Astrocyte (in vitro differentiated cells and primary cell): ENCODE measurements at places on chromosomes 13 and 19. TPM values are rescaled to one million over a fixed set of nuclear protein-coding genes. Genes with fewer than 3 reads are reported as not detected.

- peaks cover 14% of the 10 kb centered on the region for H3K36me3 ChIP-seq
- peak overlapping the region; percentile 87 for H3K27ac ChIP-seq
- DNase-seq: no peak
- peak overlapping the region; percentile 97 for H3K4me3 ChIP-seq
- no peaks in the 10 kb centered on the region for H3K27me3 ChIP-seq
Observed at GRCh38 chr19:39481676-39482075, 1.0 kb downstream of the TIMM50 start.

DNA sequence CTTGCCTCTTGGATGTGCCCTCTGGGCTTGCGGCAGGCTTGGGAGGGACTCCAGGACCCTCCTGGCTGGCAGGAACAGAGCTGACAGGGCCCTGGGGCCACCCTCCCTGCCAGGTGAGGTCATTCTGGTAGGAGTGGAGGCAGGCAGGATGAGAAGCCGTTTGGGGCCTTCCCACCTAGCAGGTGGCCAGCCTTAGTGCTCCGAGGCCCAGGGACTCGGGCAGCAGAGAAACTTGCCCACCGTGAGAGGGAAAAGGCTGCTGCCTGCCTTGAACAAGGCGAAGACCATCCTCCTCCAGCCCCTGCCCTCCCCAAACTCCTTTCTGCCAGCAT, 8.5 kb downstream of the RFX1 start:
- H3K27ac ChIP-seq: no peak overlapping the region
- H3K27me3 ChIP-seq: no peaks in the 10 kb centered on the region
- DNase-seq: no peak
- H3K4me3 ChIP-seq: no peak overlapping the region
- no peaks in the 10 kb centered on the region for H3K36me3 ChIP-seq

The IZUMO2 gene
- total RNA-seq: not detected in 2 replicates

GRCh38 chr19:54660964-54661363, 1.8 kb upstream of the LILRB4 start:
- H3K27ac ChIP-seq: no peak overlapping the region
- no peaks in the 10 kb centered on the region for H3K27me3 ChIP-seq
- no peaks in the 10 kb centered on the region for H3K4me1 ChIP-seq

GRCh38 chr13:71368336-71368735, 498.7 kb downstream of the DACH1 start:
- H3K4me1 ChIP-seq: no peaks in the 10 kb centered on the region
- no peak overlapping the region for H3K4me3 ChIP-seq
- H3K36me3 ChIP-seq: no peaks in the 10 kb centered on the region
- DNase-seq: no peak

DNA sequence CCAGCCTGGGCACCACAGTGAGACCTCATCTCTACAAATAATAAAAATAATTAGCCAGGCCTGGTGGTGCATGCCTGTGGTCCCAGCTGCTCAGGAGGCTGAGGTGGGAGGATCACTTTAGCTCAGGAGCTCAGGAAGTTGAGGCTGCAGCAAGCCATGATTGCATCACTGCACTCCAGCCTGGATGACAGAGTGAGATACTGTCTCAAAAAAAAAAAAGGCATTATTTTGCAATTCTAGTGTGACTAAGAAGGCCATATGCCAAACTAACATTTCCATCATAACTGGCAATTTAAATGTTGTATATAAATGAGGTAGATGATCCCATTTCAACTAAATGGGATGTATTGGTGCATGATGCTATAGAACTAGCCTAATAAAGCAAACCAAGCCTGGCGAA, 632.8 kb upstream of the KLF12 start:
- no peaks in the 10 kb centered on the region for H3K36me3 ChIP-seq
- DNase-seq: peak; percentile 45
- H3K27me3 ChIP-seq: no peaks in the 10 kb centered on the region
- H3K4me1 ChIP-seq: peaks cover 23% of the 10 kb centered on the region
- H3K27ac ChIP-seq: no peak overlapping the region

DNA sequence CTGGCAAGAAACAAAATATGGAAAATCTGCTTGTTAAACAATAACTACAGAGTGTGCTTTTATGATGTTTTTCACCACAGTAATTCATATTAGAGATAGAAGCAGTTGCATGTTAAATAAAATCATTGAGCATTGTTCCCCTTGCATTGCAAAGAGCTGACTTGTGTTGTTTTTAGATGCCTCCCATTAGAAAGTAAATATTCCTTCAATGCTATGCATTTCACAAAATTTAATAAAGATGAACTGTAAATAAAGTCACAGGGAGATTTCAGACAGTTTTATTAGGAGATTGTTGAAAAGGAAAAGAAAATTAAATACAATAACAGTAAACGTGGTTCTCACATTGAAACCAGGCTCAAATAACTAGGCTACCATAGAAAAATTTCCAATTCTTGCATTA, 429.3 kb downstream of the DACH1 start:
- no peaks in the 10 kb centered on the region for H3K27me3 ChIP-seq
- no peak for DNase-seq
- no peaks in the 10 kb centered on the region for H3K36me3 ChIP-seq
- H3K27ac ChIP-seq: no peak overlapping the region
- no peaks in the 10 kb centered on the region for H3K4me1 ChIP-seq
- no peak overlapping the region for H3K4me3 ChIP-seq

- peaks cover 12% of the 10 kb centered on the region for H3K4me1 ChIP-seq
- no peaks in the 10 kb centered on the region for H3K36me3 ChIP-seq
- no peaks in the 10 kb centered on the region for H3K27me3 ChIP-seq
- no peak overlapping the region for H3K4me3 ChIP-seq
- DNase-seq: peak; percentile 84
Observed at GRCh38 chr13:64912141-64912540, 2318.0 kb downstream of the PCDH9 start.

The PSG11 gene
- total RNA-seq: 0.26 and 0.43 TPM in 2 replicates

DNA sequence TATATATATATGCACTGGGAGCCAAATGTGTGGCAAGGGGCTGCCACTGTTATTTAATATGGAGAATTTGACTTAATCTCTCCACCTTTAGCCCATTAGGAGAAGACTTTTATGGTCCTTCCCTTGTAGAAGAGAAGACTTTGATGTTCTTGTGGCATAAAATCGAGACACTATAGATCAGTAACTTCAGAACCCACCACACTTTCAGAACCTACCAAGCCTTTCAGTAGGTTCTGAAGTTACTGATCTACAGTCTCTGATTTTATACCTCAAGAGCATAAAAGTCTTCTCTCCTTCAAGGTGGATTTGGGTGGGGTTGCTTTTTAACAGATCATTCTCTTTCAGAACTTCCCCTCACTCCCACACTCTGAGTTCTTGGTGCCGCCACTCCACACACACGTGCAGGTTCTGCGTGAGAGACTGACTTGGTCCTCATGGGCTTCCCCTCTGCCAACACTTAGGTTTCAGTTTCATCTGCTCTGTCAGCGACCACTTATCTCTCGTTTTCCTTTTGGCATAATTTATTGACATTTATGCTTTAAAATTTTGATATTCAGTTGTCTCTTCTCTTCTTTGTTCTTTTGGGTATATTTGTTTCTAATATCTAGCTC, 213.4 kb upstream of the PCDH17 start:
- no peaks in the 10 kb centered on the region for H3K4me1 ChIP-seq
- H3K27me3 ChIP-seq: no peaks in the 10 kb centered on the region

The FCAR gene
- total RNA-seq: not detected in 2 replicates

The KCNRG gene
- total RNA-seq: 0.41 and 0.61 TPM in 2 replicates

DNA sequence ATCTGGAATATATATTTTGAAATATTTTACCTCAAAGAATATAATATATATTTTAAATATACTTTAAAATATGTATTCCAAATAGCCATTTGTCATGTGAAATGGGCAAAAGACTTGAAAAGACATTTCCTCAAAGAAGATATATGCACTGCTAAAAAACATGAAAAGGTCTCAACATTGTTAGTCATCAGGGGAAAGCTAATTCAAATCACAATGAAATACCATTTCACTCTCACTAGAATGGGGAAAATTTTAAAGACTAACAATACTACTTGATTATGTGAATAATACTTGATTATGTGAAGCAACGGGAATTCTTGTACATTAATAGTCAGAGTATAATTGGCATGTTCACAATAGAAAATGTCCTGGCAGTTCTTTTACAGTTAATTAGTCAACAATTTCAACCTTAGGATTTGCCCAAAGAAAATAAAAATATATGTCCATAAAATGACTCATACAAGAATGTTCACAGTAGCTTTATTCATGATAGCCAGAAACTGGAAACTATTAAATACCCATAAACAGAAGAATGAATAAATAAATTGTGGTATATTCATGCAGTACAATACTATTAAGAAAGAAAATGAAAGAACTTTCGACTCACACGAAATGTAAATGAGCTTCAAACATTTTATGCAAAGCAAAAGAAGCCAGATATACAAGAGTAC, 6.8 kb upstream of the KBTBD6 start:
- peaks cover 10% of the 10 kb centered on the region for H3K4me1 ChIP-seq
- peak; percentile 26 for DNase-seq
- no peak overlapping the region for H3K27ac ChIP-seq
- H3K36me3 ChIP-seq: no peaks in the 10 kb centered on the region
- no peak overlapping the region for H3K4me3 ChIP-seq

The SIGLEC5 gene
- total RNA-seq: not detected in 2 replicates

DNA sequence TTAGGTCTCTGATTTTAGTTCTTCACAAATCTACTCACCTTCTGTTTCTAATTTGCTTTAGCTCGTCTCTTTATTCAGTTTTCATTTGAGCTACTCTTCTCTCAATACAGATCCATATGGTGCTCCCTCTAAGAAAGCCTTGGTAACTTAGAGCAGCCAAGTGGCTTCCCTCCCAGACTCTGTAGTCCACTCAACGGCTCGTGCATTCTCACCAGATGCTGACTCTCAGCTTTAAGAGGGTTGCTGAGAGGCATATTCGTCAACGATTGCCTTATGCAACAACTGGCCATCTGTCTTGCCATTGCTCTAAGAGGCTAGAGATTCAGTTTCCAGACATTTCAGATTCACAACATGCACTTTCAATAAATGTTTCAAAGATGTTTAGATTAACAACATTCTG, 785.8 kb upstream of the SLC10A2 start:
- H3K36me3 ChIP-seq: no peaks in the 10 kb centered on the region
- no peak overlapping the region for H3K27ac ChIP-seq
- H3K4me1 ChIP-seq: no peaks in the 10 kb centered on the region
- H3K4me3 ChIP-seq: no peak overlapping the region
- H3K27me3 ChIP-seq: no peaks in the 10 kb centered on the region

DNA sequence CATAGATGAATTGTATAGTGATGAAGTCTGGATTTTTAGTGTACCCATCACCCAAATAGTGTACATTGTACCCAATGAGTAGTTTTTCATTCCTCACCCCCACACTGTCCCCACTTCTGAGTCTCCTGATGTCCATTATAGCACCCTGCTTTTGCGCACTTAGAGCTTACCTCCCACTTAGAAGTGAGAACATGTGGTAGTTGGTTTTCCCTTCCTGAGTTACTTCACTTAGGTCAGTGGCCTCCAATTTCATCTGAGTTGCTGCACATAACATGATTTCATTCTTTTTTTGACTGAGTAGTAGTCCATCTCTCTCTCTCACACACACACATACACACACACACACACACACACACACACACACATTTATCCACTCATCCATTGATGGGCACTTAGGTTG, 43.2 kb upstream of the ALOX5AP start:
- peaks cover 17% of the 10 kb centered on the region for H3K4me1 ChIP-seq
- no peak overlapping the region for H3K4me3 ChIP-seq
- no peaks in the 10 kb centered on the region for H3K27me3 ChIP-seq
- no peak for DNase-seq
- no peaks in the 10 kb centered on the region for H3K36me3 ChIP-seq
- H3K27ac ChIP-seq: no peak overlapping the region

The RGS9BP gene
- 0.18 and 0.19 TPM in 2 replicates for total RNA-seq

The LRRC63 gene
- 0.14 TPM in 1 of 2 replicates, not detected in the other for total RNA-seq

- no peak overlapping the region for H3K4me3 ChIP-seq
- H3K27me3 ChIP-seq: no peaks in the 10 kb centered on the region
- peak; percentile 69 for DNase-seq
- peak overlapping the region; percentile 56 for H3K27ac ChIP-seq
- peaks cover 21% of the 10 kb centered on the region for H3K4me1 ChIP-seq
- no peaks in the 10 kb centered on the region for H3K36me3 ChIP-seq
Observed at GRCh38 chr19:28468701-28469459, 744.1 kb downstream of the UQCRFS1 start.

The TEX29 gene
- total RNA-seq: 0.43 TPM in 1 of 2 replicates, not detected in the other

DNA sequence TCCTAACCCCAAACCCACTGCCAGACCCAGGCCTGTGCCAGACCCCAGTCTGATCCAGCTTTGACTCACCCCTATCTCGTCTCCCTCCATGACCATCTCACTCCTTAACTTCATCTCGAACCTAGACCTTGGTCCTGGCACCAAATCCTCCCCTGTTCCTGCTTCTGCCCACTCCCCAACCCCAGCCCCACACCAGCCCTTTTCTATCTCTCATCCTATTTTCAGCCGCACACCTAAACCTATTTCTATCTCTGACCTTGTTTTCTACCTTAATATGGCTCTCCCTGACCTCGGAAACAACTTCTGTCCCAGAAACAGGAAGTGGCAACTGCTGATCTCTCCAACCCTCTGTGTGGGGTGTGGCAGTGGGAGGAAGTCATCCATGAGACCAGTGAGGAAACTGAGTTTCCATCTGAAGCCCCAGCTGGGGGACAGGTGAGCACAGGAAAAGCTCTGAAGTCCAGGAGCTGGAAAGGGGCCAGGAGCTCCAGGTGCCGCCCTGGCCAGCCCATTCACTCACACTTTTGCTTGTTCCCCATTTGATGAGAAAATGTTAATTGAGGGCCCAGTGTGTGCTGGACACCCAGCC, 13.7 kb downstream of the PTH2 start:
- H3K4me3 ChIP-seq: no peak overlapping the region
- no peak overlapping the region for H3K27ac ChIP-seq
- H3K4me1 ChIP-seq: no peaks in the 10 kb centered on the region
- no peaks in the 10 kb centered on the region for H3K27me3 ChIP-seq
- DNase-seq: no peak

The STRN4 gene
- total RNA-seq: 75.0 and 80.8 TPM in 2 replicates

GRCh38 chr13:48370815-48371214, 42.1 kb downstream of the LPAR6 start:
- no peak for DNase-seq
- H3K27me3 ChIP-seq: no peaks in the 10 kb centered on the region
- H3K4me1 ChIP-seq: no peaks in the 10 kb centered on the region
- H3K4me3 ChIP-seq: no peak overlapping the region

The CEACAM8 gene
- not detected in 2 replicates for total RNA-seq

DNA sequence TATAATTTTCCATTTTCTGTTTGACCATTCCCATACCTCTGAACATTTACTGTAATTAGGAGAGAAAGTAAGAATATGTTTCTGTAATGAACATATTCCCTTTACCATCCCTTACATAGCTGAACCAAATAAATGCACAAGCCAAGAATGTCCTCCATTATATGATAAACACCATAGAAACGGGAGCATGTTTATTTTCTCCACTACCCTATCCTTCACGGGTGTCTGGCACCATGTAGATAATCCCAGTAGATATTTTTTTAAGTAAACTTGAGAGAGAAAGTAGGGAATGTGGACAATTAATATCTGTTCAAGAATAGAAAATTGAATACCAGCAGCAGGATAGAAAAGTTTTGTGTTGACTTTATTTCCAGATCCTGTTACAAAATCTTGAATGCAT, 928.4 kb downstream of the EFNB2 start:
- H3K27me3 ChIP-seq: no peaks in the 10 kb centered on the region
- H3K4me1 ChIP-seq: peaks cover 12% of the 10 kb centered on the region
- no peak for DNase-seq
- H3K27ac ChIP-seq: no peak overlapping the region

- no peaks in the 10 kb centered on the region for H3K4me1 ChIP-seq
- H3K27ac ChIP-seq: no peak overlapping the region
- no peak overlapping the region for H3K4me3 ChIP-seq
- H3K36me3 ChIP-seq: no peaks in the 10 kb centered on the region
Observed at GRCh38 chr19:49407079-49407478, 16.2 kb downstream of the PTH2 start.

The ATP13A1 gene
- total RNA-seq: 65.2 and 71.7 TPM in 2 replicates

- H3K27me3 ChIP-seq: peaks cover 4% of the 10 kb centered on the region
- H3K4me3 ChIP-seq: no peak overlapping the region
- H3K36me3 ChIP-seq: no peaks in the 10 kb centered on the region
- no peak for DNase-seq
Observed at GRCh38 chr19:11473725-11474124, 7.1 kb downstream of the ELAVL3 start.
